ENCODE measurements at places on chromosomes 13 and 19.

DNA sequence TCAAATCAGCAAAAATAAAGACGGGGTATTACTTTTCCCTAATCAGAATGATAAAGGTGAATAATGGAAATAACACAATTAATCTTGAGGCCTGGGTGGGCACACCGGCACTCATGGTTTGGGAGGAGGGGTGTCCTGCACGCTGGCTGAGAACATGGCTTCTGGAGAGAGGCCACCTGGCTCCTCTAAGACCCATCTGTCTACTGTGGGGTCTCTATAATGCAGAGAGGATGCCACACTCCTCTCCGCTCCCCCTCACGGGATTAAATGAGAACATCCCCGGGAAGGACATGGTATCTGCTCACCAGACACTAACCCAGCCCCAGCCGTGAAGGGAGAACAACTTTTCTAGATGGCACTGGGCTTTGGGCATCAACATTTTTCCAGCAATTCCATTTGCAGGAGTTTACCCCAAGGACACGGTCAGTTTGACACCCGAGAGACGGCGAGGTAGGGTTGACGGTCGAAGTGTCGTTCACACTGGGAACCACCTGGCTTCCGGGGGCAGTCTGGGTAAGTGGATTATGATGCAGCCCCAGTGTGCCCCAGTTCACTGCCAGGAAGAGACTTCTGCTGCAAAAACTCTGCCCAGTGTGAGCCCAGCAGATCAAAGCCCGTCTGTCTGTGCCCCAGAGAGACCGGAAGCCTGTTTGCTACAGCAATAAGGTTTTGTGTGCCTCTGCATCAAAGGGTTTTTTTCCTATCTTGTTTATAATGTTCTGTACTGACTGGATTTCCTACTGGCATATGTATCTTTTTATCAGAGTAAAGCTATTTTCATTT is 56.6 kb downstream of the CEBPG start:
- DNase-seq, result no peak

DNA sequence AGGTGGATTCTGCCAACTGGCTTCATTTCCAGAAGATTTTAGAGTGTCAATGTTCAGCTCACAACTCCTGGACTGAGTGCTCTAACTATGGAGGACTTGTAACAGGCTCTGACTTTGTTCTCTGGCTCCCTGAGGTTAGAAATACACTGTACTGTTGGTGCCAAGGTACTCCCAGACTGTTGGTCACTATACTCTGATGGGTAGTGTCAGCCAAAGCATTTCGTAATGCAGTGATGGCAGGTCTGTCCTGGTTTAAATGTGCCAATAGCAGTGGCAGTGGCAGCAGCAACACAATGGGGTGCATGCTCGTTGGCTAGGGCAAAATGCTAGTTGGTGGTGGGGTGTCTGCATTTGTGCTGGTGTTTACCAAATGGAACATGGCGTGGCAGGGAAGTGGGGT is 472.2 kb downstream of the TDRD3 start:
- DNase-seq, result no peak

- DNase-seq, result no peak
Measured at GRCh38 chr13:91557328-91558090, 159.1 kb downstream of the GPC5 start.

GRCh38 chr13:77733674-77734073 is 36.2 kb downstream of the SLAIN1 start:
- peak; percentile 71 for DNase-seq

- no peak for DNase-seq
Measured at GRCh38 chr19:45164577-45165335, 4.0 kb upstream of the NKPD1 start.

GRCh38 chr19:15265850-15266248 is 33.6 kb upstream of the EPHX3 start:
- DNase-seq, result peak; percentile 21

DNA sequence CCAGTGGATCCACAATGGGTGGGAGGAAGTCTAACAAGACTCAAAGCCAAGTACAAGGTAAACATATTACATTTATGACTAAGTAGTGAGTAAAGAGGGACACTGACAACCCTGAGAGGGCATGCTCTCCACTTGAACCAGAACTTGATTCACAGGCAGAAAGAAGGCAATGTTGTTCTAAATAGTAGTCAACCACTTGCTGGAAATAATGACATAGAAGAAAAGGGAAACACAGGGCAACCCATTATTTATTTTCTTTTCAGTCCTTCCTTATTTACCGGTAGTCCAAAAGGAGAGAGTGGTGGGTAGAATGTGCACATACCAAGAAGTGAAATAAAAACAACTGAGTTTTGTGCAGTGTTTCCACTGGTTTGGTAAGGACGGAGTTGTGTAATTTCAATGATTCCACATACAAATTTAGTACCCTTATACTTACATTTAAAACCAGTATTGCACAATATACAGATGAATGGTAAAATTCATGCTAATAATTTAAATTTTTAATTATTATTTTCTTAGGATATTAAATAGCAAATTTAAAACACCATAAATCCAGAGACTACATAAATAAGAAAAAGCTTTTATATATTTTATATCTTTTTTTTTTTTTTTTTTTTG is 65.9 kb downstream of the ENOX1 start:
- no peak for DNase-seq

- DNase-seq, result peak; percentile 98
Measured at GRCh38 chr19:44051650-44052402, at the start of gene ZNF223. ZNF223 (plus strand) TSS chr19:44052036; CDS start chr19:44055177, 3,141 bp downstream.

GRCh38 chr19:34588249-34588648 is 88.7 kb downstream of the SCGB2B2 start:
- no peak for DNase-seq

DNA sequence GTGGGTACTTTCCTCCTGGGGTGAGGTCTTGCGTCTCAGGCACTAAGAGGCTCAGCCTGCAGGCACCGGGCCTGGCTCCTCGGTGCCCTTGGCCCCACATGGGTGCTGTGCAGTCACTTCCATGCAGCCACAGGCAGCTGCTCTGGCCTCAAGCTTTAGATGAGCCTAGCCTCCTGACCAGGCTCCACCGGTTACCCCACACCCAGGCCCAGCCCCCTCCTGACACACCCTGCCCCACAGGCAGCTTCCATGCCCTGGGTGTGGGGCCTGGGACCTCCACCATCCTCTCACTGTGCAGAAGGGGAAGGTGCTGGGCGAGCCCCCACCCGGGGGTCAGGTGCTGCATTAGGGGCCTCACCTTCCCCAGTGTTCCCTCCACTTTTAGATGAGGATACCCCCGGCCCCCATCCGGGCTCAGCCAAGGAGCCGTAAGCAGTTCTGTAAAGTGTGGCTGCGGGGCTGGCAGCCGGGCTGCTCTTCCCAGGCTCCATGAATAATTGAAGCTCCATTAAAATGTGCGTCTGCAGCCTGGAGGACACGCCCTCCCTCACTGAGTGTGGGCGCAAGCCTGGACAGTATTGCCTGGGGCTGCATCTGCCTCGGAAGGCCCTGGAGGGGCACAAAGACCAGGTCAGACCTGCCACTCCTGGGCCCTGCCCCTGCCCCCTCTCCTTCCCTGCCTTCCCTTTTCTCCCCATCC is 72.5 kb upstream of the KCTD15 start:
- no peak for DNase-seq

- DNase-seq, result no peak
Measured at GRCh38 chr13:110714797-110715394, 1.4 kb downstream of the ING1 start.

- DNase-seq, result no peak
Measured at GRCh38 chr13:39185326-39185725, 147.1 kb downstream of the NHLRC3 start.

- DNase-seq, result no peak
Measured at GRCh38 chr13:65856431-65856830, 1373.7 kb downstream of the PCDH9 start.

DNA sequence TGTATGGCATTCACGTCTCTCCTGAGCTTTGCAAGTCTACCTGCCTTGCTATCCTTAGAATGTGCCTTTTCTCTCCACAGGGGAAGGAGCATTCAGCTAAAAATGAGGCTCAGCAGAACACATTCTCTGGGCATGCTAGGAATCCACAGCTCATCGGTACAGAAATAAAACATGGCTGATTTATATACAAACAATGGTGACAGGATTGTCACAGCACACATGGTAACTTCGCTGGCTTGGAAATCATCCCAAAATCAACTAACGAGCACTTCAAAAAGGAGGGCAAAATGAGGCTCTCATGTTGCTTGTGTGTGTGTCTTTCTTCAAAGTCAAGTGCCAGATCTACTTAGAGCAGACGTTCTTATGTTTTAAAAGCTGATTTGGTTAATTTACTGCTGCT is 373.0 kb downstream of the FGF14 start:
- no peak for DNase-seq

DNA sequence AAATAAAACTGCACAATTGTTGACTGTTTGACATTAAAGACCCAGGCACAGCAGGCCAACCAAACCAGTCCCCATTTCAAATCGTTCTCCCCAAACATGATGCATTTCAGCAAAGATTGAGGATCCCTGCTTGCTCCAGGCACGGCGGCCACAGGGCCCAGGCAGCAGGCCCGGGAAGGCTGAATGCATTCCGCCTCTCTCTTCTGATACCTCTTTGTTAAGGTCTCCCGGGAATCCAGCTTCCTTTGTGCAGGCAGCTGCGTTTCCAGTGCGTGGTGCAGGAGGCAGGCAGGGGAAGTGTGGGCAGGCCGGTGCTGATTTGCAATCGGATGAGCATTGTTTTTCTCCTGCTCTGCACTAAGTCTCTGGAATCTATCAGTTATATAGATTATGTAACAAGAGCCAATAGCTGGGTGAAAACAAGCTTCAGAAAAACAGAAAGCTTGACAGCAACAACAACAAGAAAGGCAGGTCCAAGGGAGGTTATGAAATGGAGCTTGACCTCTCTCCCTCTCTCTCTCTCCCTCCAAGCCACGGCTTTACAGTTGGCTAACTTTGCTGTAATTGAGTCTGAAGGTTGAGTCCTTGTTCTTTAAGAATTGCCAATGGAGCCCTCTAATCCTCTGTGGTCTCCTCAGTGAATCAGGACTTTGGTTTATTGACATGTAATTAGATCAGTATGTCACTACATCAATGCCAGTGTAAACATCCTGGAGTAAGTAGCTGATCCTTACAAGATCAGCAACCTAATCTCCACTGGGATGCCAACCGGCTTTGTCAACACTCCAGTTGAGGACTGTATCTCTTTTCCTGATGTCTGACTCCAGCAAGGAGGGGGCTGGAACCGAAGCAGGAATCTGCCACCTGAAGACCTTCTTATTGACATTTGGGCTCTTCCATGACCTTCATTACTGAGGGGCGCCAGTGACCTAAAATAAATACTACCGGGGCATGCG is 338.0 kb downstream of the TEX29 start:
- DNase-seq, result no peak

DNA sequence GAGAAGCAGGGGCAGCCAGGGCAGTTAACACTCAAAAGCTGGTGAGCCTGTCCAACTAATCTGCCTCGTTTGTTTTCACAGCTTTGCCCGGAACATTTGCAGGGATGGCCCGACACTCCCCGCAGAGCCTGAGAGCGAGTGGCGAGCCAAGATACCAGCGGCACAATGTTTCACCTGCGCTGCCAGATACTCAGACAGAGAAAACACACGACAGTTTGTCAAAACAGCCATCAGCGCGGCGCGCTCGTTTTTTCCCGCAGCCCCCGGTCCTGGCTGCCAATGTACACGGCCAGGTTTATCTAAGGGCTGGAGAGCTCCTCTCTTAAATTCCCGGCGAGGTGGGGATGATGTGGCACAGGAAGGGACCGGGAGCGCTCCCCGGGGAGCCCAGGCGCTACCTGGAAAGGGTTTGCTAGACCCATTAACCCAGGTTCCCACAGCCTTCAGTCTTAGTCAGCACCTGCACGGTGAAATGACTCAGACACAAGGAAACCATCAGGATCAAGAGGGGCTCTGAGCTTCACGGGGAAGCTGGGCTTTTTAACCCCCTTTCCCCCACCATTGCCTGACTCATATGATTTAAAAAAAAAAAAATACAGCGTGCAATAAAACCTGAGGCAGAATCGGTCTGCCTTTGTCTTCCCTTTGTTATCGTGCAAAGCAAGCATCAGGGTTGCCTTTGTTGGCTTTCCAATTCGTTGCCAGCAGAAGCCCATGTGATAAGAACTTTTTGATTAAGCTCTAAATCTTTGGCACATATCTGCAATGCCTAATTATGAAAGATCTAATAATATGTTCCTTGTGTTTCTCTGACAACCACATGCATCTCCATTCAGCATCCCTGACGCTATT is 186.2 kb downstream of the EFNB2 start:
- DNase-seq, result peak; percentile 25

GRCh38 chr19:43789029-43789428 is 8.3 kb upstream of the KCNN4 start:
- no peak for DNase-seq

GRCh38 chr19:5691822-5692722 is 2.0 kb downstream of the RPL36 start:
- DNase-seq, result no peak

DNA sequence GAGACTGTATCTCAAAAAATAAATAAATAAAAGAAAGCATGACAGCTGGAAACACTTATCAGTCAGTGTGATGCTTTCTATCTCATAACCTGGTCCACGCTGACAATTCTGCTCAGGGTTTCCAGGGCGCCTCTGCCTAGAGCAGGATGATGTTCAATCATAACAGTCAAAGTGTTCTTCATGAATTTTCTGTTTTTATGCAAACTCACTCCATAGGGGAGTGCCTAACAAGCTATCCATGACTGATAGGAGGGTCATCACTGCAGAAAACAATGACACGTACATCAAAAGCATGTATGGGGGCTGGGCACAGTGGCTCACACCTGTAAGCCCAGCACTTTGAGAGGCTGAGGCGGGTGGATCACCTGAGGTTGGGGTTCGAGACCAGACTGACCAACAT is 41.4 kb upstream of the ZNF83 start:
- no peak for DNase-seq

- DNase-seq, result no peak
Measured at GRCh38 chr13:99665711-99666110, 164.4 kb downstream of the TM9SF2 start.

GRCh38 chr13:99960663-99961311 is 10.8 kb downstream of the ZIC5 start:
- DNase-seq, result no peak

GRCh38 chr13:44855860-44856259 is 133.4 kb downstream of the NUFIP1 start:
- no peak for DNase-seq

DNA sequence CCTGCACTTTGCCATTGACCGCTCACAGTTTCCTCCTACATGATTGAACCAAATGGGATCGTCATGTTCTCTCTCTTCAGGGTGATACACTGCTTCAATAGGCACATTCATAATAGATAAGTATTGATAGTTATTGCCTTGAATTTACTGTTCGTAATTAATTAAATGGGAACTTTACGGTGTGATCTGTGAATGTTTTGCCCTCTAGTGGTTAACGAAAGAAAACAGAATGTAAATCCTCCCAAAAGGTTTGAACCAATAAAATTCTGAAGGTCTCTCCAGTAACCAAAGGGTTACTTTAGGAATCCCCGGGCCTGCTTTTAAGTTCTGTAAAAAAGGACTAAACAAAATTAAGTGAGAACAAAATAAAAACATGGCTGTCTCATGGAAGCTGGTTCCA is 389.3 kb downstream of the DACH1 start:
- no peak for DNase-seq

- DNase-seq, result no peak
Measured at GRCh38 chr19:6204866-6205723, 69.6 kb downstream of the ACSBG2 start.

GRCh38 chr13:32471187-32471922 is 43.4 kb upstream of the N4BP2L1 start:
- no peak for DNase-seq
